Stromal cell of bone marrow (primary cell): ENCODE measurements at places on chromosomes 5 and 9.

GRCh38 chr5:126975796-126976195 lies 54.6 kb downstream of the MARCHF3 start:
- no peak for DNase-seq

- no peak for DNase-seq
Observed at GRCh38 chr9:135076143-135076875, 11.2 kb upstream of the OLFM1 start.

DNA sequence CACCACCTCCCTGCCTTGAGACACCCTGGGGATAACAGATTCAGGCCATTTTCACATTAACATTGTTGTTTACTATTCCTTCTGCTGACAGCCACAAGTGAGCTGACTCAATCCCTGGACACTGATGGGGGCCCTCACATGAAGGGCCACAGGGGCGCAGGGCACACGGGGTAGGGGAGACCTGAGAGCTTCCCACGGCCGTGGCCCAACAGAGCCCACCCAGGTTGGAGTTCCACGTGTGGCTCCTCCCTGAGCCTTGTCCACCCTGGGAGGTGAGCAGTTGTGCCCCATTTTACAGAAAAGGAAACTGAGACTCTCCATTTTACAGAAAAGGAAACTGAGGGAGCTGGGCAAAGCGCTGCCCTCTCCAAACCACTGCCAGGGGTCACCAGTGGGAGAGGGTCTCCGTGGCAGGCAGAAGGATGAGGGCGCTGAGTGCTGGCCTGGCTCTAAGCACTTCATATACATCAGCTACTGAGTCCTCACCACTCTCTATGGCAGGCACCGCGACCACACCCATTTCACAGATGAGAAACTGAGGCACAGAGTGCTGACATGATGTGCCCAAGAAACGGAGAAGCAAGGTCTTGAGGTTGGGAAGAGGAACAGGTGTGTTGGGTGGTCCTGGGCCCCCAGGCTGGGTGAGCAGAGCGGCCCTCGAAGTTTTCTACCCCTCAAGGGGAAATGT lies 2.3 kb downstream of the NINJ1 start:
- DNase-seq, result no peak

GRCh38 chr9:92278110-92278509 lies 15.4 kb downstream of the IARS1 start:
- DNase-seq, result peak; percentile 67

- DNase-seq, result no peak
Observed at GRCh38 chr5:4020400-4020799, 424.8 kb downstream of the IRX1 start.
